Temporal lobe (tissue), 4 donors: ENCODE measurements at places on chromosomes 2 and 18. TPM values are rescaled to one million over a fixed set of nuclear protein-coding genes. Genes with fewer than 3 reads are reported as not detected.

NYAP2 gene
- 12.5 TPM for total RNA-seq

FASTKD1 gene
- 64.2 TPM for total RNA-seq

ST6GAL2 gene
- 76.0 TPM for total RNA-seq

SLC25A52 gene
- 0.49 TPM for total RNA-seq

TWIST2 gene
- 0.25 TPM for total RNA-seq

LYPD6 gene
- total RNA-seq = 8.1 TPM
